ENCODE measurements at places on chromosomes 2 and 18. TPM values are rescaled to one million over a fixed set of nuclear protein-coding genes. Genes with fewer than 3 reads are reported as not detected.
A peak's percentile ranks its signal among the peaks of the same experiment; 100 is the strongest.

- peaks cover 29% of the 10 kb centered on the region for H3K4me1 ChIP-seq
- H3K27me3 ChIP-seq, result no peaks in the 10 kb centered on the region
- DNase-seq, result no peak
- no peak overlapping the region for H3K27ac ChIP-seq
- no peak overlapping the region for H3K4me3 ChIP-seq
Observed at GRCh38 chr18:44741085-44741484, 60.4 kb downstream of the SETBP1 start.

GRCh38 chr2:74020702-74021406, 36.1 kb downstream of the TET3 start:
- peaks cover 3% of the 10 kb centered on the region for H3K36me3 ChIP-seq
- H3K27ac ChIP-seq, result no peak overlapping the region
- no peak for DNase-seq

SAG gene
- total RNA-seq, result not detected

ANKRD30B gene
- not detected for total RNA-seq

DNA sequence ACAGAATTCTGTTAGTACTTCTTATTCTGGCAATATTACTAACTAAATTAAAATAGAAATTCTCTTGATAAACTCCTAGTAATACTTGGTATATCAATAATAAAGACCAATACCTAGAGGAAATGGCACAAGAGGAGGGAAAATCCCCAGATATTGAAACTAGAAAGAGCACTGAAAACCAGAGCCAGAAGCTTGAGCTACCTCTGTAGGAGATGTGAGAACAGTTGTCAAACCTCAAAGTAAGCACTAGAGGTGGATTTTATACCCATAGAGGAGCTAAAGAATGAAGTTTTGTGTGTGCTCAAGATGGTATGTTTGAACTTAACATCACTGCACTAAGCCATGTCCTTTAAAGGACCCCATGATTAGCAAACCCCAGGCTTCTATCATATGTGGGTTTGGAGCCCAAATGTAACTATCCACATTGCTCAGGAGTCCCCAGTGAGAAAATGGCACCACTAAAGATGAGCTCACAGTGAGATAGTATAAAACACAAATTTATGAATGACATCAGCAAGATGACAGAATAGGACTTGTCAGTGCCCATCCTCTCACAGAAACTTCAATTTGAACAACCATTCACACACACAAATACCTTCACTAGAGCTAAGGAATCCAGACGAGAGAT, 122.1 kb downstream of the PKP4 start:
- no peaks in the 10 kb centered on the region for H3K27me3 ChIP-seq
- H3K4me1 ChIP-seq, result peaks cover 7% of the 10 kb centered on the region
- H3K36me3 ChIP-seq, result peaks cover 5% of the 10 kb centered on the region
- DNase-seq, result no peak
- no peak overlapping the region for H3K27ac ChIP-seq
- H3K4me3 ChIP-seq, result no peak overlapping the region

- no peak overlapping the region for H3K4me3 ChIP-seq
- H3K36me3 ChIP-seq, result no peaks in the 10 kb centered on the region
- H3K27ac ChIP-seq, result no peak overlapping the region
Observed at GRCh38 chr2:29587402-29588190, 333.8 kb downstream of the ALK start.

DSG4 gene
- not detected for total RNA-seq

DNA sequence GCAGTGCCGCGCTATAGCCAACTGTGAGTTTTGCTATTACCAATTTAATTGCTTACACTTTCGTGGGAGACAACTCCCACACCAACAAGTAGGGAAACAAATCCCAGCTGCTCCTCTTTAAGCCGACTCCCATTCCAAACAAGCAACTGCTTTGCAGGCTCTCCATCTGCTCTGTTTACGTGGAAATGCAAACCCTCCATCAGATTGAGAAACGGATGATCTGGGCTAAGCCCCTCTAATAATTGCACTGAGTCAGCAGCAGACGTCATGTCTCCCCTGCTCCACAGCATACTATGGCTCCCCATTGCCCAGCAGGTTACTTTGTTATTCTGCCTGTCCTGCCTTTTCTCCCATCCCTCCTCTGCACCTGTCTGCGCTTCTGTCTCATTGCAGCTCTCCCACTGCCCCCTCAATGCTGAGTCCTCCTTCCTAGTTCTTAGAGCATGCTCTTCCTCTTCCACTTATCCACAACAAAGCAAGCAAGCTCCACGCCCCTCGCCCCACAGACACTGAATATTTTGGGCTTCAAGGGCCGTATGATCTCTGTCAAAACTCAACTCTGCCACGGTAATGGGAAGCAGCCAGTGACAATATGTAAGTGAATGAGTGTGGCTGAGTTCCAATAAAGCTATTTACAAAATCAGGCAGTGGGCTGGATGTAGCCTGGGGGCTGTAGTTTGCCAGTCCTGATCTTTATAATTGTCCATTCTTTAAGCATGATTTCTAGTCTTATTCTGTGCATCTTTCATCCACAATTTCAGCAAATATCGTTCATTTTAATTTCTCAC, 39.5 kb upstream of the ARL4C start:
- H3K36me3 ChIP-seq, result peaks cover 2% of the 10 kb centered on the region
- DNase-seq, result no peak
- H3K27ac ChIP-seq, result no peak overlapping the region
- no peak overlapping the region for H3K4me3 ChIP-seq
- H3K4me1 ChIP-seq, result no peaks in the 10 kb centered on the region

DNA sequence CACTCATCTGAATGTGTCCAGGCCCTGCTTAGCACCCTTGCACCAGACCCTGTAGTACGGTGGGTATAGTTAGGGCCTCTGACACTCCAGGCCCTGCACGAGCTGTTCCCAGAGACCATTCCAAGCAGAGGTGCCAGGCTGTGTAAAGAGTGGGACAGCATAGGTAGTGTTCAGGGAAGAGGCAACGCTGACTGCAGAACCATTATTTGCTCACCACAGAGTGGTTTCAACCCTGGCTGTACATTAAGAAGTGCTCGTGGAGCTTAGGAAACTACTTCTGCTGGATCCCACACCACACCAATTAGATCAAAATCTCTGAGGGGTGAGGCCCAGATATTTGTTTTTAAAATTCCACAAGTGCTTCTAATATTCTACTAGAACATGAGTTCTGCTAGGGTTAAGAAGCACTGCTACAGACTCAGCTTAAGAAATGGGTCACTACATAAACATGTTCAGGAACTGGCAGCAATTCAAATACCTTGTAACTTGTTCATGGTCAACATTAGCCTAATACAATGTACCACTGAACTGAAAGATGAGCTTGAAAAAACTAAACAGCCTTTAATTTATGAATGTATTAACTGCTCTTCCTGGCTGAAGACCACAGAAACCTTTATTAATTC, 183.0 kb downstream of the MYO5B start:
- no peaks in the 10 kb centered on the region for H3K36me3 ChIP-seq
- H3K4me1 ChIP-seq, result peaks cover 36% of the 10 kb centered on the region
- H3K27me3 ChIP-seq, result peaks cover 24% of the 10 kb centered on the region
- H3K4me3 ChIP-seq, result no peak overlapping the region

- peaks cover 11% of the 10 kb centered on the region for H3K4me1 ChIP-seq
- DNase-seq, result no peak
- no peaks in the 10 kb centered on the region for H3K27me3 ChIP-seq
- peaks cover 3% of the 10 kb centered on the region for H3K36me3 ChIP-seq
- H3K27ac ChIP-seq, result peak overlapping the region; percentile 19
Observed at GRCh38 chr2:138421315-138421970, 80.1 kb upstream of the SPOPL start.

MEP1B gene
- total RNA-seq, result not detected

GRCh38 chr2:156309167-156309566, 23.4 kb downstream of the NR4A2 start:
- no peaks in the 10 kb centered on the region for H3K36me3 ChIP-seq
- peaks cover 26% of the 10 kb centered on the region for H3K27me3 ChIP-seq
- no peak overlapping the region for H3K27ac ChIP-seq
- no peaks in the 10 kb centered on the region for H3K4me1 ChIP-seq
- DNase-seq, result no peak

DNA sequence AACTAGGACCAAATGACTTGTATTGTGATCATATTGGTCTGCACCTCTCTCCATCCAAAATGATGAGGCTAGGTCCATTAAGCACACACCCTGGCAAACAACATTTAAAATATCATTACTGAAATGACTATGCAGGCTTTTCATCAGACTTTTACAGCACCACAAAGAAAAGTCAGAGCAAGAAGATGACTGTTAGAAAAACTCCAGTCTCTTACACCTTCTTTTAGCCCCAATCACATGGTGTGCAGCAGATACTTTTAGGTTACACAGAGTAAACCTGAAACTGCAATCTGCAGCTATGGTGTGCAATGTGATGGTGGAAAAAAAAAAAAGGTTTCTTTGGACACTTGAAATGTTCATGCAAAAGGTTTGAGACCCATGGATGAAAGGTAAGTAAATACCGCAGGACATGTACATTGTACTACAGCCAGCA, 5.4 kb upstream of the POLI start:
- no peak for DNase-seq
- H3K27ac ChIP-seq, result no peak overlapping the region
- H3K27me3 ChIP-seq, result no peaks in the 10 kb centered on the region
- H3K36me3 ChIP-seq, result no peaks in the 10 kb centered on the region
- H3K4me3 ChIP-seq, result no peak overlapping the region

DNA sequence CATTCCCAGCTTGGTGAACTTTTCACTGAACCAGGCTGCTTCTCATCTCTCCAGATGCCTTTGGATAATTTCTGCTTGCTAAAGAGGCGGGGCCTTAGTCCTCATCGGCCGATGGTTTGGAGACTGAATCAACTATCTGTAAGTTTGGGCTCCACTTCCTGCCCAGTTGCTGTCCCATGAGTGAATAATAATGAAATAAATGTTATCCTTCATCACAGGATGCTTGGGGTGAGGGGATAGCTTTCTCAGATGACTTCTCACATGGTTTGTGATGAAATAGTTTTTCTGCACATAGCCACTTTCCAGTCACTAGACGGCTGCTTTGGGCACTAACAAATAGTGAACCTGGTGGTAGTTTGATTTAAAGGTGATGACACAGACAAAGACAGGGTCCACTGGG, 376.6 kb upstream of the TRIB2 start:
- no peak overlapping the region for H3K4me3 ChIP-seq
- no peaks in the 10 kb centered on the region for H3K27me3 ChIP-seq
- H3K4me1 ChIP-seq, result peaks cover 19% of the 10 kb centered on the region

RAB6C gene
- 0.24 TPM for total RNA-seq

DNA sequence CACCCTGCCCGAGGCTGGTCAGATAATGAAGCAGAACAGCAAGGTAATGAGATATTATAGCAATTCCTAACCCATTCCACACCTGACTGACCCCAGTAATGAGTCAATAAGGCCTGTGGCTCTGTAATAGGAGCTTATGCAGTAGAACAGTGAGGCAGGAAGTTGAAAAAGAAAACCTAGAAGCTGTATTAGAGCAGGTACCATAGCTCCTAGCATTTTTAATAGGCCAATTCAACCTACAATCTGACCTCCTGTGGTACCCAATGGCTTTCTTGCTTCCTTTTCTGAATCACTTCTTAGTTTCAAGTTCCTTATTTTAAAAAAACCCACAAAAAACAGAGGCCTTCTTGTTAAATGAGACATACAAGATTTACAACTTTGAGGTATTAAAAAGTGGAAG, 43.6 kb upstream of the MAP2 start:
- no peaks in the 10 kb centered on the region for H3K36me3 ChIP-seq
- H3K4me1 ChIP-seq, result no peaks in the 10 kb centered on the region

GRCh38 chr2:180222644-180223043, 215.5 kb upstream of the CWC22 start:
- H3K4me1 ChIP-seq, result no peaks in the 10 kb centered on the region
- H3K27ac ChIP-seq, result no peak overlapping the region
- no peak overlapping the region for H3K4me3 ChIP-seq
- DNase-seq, result no peak
- H3K36me3 ChIP-seq, result no peaks in the 10 kb centered on the region
- no peaks in the 10 kb centered on the region for H3K27me3 ChIP-seq

AMER3 gene
- not detected for total RNA-seq

GRCh38 chr18:42611134-42611533, 504.4 kb downstream of the RIT2 start:
- H3K4me1 ChIP-seq, result peaks cover 5% of the 10 kb centered on the region
- H3K4me3 ChIP-seq, result no peak overlapping the region
- no peak for DNase-seq
- H3K27ac ChIP-seq, result no peak overlapping the region
- no peaks in the 10 kb centered on the region for H3K36me3 ChIP-seq

DNA sequence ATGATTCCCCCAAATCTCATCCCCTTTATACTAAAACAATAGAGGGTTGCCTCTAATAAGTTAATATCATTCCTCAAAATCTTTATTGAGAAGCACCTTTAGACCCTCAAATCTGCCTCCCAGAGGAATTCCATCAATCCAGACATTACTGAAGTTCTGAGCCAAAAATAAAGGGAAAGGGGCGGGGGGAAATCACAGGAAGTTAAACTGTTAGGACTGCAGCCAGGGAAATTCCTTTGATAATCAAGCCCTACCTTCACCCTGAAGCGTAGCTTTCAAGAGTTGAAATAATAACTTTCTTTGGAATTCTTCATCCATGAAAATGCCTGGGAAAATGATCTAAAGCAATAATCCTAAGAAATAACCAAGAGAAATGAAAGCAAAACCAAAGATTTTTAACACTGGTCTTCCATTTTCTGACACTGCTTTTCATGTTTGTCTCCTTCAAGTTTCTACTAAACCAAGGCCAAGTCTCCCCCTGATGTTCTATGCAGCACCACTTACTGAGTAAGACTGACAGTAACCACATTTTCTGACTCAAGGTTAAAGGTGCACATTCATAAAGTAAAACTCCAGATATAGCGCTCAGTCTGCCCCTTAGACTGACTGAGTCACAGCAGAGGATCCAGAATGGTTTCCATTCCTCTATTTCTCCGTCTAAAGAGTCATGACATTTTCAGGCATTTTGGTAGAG, 78.2 kb downstream of the TCF4 start:
- no peak for DNase-seq
- H3K4me1 ChIP-seq, result peaks cover 33% of the 10 kb centered on the region
- H3K4me3 ChIP-seq, result peak overlapping the region; percentile 60
- peak overlapping the region; percentile 95 for H3K27ac ChIP-seq
- H3K27me3 ChIP-seq, result no peaks in the 10 kb centered on the region
- no peaks in the 10 kb centered on the region for H3K36me3 ChIP-seq

TMEM247 gene
- not detected for total RNA-seq

REL gene
- total RNA-seq, result 4.9 TPM

- no peaks in the 10 kb centered on the region for H3K27me3 ChIP-seq
- no peak overlapping the region for H3K4me3 ChIP-seq
- H3K27ac ChIP-seq, result peak overlapping the region; percentile 88
- DNase-seq, result no peak
- H3K4me1 ChIP-seq, result peaks cover 16% of the 10 kb centered on the region
Observed at GRCh38 chr2:161030260-161031063, 129.8 kb upstream of the TANK start.
